Stimulated activated CD4-positive, alpha-beta T cell treated with anti-CD3 and anti-CD28 coated beads, Interleukin-12 subunit alpha, Interleukin-12 subunit beta, amount 100 ng/mL, for 24 hours (primary cell): ENCODE measurements at places on chromosomes 5 and 9.

GRCh38 chr9:7910426-7911020, 110.9 kb upstream of the DMAC1 start:
- DNase-seq, result no peak

- no peak for DNase-seq
Observed at GRCh38 chr9:112792670-112793069, 42.1 kb downstream of the SNX30 start.

- no peak for DNase-seq
Observed at GRCh38 chr5:106380736-106381135, 1290.0 kb downstream of the EFNA5 start.

DNA sequence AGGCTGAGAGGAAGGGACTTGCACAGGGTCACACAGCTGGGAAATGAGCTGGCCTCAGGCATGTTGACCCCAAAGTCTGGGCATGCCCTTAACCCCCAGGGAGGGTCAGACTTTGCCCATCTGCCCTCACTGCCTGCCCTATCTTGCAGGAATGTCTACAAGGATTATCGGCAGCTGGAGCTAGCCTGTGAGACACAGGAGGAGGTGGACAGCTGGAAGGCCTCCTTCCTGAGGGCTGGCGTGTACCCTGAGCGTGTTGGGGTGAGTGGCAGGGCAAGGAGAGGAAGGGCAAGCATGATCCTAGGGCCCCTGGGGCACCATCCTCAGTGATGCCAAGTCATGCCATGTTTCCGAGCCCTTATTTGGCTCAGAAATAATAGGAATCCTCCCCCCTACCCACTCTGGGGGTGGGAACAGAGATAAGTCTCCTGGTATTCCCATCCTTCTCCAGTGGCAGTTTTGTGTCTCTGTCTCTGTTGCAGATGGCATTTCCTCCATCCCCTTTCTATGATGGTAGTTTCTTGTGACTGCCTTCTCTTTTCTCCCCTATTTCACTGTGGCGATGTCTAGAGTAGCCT, 28.5 kb downstream of the GOLGA2 start:
- no peak for DNase-seq

GRCh38 chr9:20403346-20403745, 219.0 kb downstream of the MLLT3 start:
- no peak for DNase-seq

- no peak for DNase-seq
Observed at GRCh38 chr5:12162863-12163262, 258.6 kb upstream of the CTNND2 start.

DNA sequence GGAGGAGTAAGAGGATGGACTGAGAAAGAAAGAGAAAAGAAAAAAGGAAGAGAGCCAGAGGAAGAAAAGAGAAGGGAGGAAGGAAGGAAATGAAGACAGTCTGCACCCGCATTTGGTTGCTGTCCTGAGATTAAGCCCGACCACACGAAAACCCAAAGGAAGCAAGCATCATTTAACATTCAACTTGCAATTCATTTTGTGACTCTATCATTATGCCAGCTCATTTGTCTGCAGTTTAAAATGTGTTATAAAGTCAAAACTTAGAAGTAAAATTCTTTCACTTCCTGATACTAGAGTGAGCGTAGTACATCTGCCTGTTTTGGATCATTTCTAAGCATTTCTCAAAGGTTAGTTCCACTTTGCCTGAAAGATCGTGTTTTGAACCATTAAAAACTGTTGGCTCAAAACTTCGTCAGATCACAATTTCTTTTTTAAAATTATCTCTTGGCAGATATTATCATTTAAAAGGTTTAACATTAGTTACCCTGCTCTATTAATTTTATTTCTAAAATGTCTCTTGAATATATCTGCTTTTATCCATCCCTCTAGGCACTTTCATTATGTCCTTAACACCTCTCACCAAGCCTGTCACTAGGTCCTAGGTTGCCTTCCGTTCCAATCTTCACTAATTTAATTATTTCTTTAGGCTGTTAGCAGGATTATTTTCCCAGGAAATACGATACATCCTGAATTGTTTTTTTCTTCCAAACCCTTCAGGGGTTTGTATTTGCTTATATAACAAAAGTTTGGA, 240.9 kb downstream of the TLE4 start:
- DNase-seq, result peak; percentile 1

DNA sequence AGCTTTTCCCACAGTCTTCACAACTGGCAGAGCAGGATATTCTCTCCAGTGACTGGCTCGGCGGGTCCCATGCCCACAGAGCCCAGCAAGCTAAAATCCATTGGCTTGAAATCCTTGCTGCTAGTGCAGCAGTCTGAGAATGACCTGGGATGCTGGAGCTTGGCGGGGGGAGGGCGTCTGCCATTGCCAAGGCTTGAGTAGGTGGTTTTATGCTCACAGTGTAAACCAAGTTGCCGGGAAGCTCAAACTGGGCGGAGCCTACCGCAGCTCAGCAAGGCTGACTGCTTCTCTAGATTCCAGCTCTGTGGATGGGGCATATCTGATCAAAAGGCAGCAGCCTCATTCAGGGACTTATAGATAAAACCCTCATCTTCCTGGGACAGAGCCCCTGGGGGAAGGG, 194.1 kb downstream of the CCDC171 start:
- no peak for DNase-seq

DNA sequence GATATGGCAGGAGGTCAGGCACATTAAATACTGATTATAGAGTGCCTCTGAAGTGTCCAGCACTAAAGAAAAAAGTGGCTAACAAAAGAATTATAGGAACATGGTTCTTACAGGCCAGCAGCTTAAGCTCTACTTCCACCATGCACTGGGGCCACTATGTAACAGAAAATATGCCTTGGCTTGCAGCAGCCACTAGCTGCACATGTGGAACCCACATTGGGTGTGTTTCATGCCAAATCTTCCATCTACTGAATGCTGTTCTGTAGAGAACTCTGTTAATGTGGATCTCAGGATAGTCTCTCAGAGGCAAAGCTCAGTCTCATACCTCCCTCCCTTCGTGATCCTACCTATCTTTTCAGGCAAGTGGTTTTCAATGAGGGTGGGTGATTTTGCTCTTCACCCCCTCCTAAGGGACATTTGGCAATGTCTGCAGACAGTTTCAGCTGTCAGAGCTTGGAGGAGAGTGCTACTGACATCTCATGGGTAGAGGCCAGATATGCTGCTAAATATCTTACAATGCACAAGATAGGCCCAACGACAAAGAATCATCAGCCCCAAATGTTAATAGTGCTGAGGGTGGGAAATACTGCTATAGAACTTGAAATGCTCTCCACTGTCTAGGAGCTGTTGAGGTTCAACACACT, 218.9 kb downstream of the TARS1 start:
- DNase-seq, result no peak

- DNase-seq, result no peak
Observed at GRCh38 chr5:180130876-180131740, 59.5 kb upstream of the RNF130 start.

DNA sequence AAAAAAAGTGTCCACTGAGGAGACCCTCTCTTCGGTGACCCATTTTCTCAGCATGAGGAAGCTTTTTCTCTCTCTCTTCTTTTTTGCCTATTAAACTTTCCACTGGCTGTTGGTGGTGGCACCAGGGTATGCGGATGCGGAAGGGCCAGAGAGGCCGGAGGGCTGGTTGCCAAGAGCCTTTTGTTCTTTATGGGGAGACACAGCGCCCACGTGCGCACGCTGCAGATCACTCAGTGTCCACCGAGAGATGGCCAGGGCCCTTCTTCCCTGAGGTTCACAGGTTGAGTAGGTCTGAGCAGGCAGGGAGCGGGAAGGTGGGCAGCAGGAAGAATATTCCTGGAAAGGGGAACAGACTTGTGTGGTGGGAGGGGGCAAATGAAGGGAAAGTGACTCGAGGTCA, 69.1 kb downstream of the STK10 start:
- no peak for DNase-seq

DNA sequence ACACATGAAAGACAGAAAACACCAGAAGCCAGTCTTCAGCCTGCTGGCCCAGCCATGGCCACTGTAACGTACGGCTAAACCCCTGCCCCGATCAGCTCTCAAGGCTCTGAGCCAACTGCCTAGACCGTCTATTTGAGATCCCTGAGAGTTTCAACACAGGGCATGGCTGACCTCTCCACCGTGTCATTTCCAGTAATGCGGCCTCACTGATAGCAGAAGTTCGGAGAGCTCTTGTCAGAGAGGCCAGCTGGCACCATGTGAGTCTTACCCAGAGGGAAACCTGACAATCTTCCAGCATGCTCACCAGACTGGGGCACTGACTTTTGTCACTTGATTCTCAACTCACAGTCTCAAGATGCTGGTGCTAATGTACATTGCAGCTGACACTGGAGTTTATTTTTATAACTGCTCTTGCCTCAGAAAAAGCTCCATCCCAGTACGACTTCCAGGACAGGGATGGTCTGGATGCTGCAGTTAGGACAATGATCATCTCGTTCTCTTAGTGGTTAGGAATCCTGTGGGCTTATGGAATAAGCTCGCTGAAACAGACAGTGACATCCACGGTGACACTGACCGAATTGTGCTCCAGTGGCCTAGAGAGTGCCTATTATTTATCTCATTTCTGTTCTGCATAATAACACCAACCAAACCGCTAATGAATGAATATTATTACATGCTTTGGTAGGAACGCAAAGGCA, 372.7 kb downstream of the ICE1 start:
- DNase-seq, result no peak

- DNase-seq, result peak; percentile 9
Observed at GRCh38 chr5:157689942-157690689, 18.8 kb downstream of the C5orf52 start.

GRCh38 chr5:156481741-156482140, 154.8 kb downstream of the SGCD start:
- no peak for DNase-seq

GRCh38 chr9:10957878-10958277, 345.1 kb upstream of the PTPRD start:
- no peak for DNase-seq

- no peak for DNase-seq
Observed at GRCh38 chr9:2043243-2043642, 28.1 kb downstream of the SMARCA2 start.

DNA sequence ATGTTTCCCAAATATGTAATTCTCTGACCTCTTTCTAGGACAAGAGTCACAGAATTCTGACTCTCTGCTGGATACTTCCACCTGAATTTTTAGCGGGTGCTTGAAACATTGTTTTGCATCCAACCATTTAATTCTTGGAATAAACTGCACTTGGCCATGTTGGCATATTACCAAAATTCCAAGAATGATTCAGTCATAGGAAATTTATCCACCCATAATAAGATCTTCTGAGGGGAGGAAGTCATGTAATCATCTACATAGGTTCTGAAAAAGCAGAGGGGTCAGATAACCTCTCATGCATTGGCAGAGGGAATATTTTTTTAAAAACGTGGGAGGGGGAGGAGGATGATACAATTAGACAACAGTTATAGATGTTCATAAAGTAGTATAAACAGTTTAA, 156.9 kb downstream of the PAM start:
- DNase-seq, result no peak

- DNase-seq, result no peak
Observed at GRCh38 chr5:144275329-144275728, 104.7 kb downstream of the KCTD16 start.

DNA sequence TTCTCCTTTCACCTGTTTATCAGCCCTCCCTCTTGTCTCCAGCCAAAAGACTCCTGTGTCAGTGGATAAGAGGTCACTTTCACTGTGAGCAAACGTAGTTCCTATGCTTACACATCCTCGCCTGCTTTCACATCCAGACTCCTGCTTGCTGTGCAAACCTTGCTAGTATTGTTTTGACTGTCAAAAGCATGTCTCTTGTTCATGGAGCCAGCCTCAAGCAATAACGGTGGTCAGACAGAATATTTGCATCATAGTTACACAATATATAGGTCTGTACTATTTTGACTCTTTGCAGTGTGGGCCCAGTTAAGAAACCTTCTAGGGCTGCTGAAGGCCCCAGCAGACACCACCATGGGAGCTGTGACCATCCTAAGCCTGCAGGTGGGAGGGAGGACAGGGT, 420.0 kb downstream of the SEMA5A start:
- DNase-seq, result no peak

GRCh38 chr5:434443-435146, 8.4 kb upstream of the EXOC3 start:
- DNase-seq, result no peak

- no peak for DNase-seq
Observed at GRCh38 chr5:151700820-151701219, 14.1 kb upstream of the SPARC start.

DNA sequence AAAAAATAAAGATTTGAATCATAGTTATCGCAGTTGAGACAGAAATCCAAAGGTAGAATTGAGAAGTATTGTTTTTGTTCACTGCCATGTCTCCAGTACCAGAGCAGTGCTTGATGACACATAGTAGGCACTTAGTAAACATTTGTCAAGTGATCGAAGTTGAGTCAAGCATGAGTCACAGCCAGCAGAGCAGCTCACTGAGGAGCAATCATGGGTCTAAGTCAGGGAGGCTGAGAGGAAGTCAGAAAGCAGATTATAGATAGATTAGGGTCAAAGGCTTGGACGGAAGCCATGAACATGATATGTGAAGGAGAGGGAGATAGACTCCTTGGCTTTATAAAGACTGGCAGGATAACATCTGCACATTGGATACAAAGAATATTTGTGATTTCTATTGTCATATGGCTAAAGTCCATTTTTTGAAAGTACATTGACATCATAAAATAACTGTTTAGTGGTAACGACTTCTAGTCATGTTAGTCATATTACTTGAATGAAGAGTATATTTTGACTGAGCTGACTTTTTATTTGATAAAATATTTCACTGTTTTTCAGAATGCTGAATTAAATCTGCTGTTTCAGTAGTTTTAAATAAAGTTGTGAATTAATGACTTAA, 168.5 kb downstream of the RAB3C start:
- no peak for DNase-seq

DNA sequence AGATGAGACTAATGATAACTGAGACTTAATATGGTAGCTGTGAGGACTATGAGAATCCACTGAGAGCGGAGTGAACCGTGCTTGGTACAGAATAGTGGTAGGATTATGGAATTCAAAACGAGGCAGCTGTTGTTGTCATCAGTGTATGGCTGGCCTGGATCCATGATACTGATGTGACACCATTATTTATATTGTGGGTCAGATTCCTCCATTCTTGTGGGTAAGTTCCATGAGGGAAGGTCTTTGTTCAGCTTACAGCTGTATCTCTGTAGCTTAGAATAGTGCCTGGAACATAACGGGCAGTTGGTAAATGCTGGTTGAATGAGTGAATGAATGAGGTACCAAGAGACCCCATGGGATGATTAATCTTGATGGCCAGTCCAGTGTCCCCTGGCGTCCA, 61.8 kb downstream of the ACER2 start:
- DNase-seq, result no peak
